ENCODE measurements at places on chromosomes 12 and 14. TPM values are rescaled to one million over a fixed set of nuclear protein-coding genes. Genes with fewer than 3 reads are reported as not detected.

FLVCR2 gene
- total RNA-seq = 0.59 TPM

PCED1B gene
- total RNA-seq = 0.52 TPM

KLRC4 gene
- not detected for total RNA-seq

LEMD3 gene
- total RNA-seq = 18.3 TPM

RPS6KL1 gene
- total RNA-seq = not detected

Measured in A172 (cell line).